MM.1S (cell line): ENCODE measurements at places on chromosomes 6 and 20.

DNA sequence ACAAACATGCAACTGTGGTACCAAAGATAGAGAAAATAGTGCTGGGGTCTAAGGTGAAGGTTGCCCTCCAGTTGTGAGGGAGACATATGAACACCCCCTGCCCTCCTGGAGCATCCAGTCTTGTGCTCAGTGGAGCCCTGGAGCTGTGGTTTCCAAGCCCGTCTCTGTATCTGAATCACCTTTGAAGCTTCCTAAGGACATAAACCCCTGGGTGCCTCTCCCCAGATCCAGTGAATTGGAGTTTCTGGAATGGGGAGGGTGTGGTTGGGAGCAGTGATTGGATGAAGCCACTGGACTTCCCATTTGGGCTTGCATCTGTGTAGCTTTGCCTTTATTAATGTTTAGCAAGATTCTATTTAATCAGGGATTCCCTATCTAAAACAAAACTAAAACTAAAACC, 22.4 kb upstream of the E2F3 start:
- DNase-seq, result no peak

- DNase-seq, result no peak
Measured at GRCh38 chr6:39610221-39610620, 115.0 kb downstream of the KIF6 start.

- no peak for DNase-seq
Measured at GRCh38 chr6:19864285-19864684, 27.1 kb downstream of the ID4 start.

DNA sequence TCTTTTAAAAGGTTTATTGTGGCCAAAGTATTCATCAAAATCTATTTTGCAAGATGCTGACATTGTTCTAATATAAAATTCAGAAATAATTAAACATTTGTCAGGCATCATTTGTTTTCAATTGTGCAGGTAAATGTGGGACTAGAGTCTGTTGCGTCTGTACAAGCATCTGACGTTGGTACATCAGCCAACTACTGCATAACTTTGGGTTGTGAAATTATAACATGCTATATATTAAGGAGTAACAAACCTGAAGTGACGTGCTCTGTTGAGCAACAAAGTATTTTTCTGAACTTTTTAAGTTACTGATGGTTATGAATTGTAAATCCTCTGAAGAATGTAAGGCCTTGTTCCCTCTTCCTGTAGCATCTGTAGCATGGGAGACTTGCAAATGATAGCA, 66.0 kb downstream of the RNF182 start:
- no peak for DNase-seq

GRCh38 chr6:139860203-139860602, 485.8 kb upstream of the CITED2 start:
- no peak for DNase-seq

GRCh38 chr6:41939176-41939847, 2.3 kb downstream of the CCND3 start:
- no peak for DNase-seq

DNA sequence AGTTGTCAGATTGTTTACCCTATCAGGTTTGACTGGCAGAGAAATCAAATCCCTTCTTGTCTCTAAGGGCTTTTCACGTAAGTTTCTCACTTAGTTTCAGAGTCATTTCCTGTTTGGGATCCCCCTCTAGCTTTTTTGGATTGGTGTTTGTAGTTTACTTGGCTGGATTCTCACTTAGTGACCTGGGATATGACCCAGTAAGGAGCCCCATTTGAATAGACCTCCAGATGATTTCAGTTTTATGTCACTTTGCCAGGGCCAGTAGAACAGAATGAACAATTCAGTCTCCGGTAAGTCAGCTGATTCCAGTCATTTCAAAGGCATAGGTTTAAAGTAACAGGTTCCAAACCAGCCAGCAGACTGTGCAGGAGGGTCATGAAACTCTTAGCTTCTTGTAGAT, 8.2 kb downstream of the FAM135A start:
- DNase-seq, result no peak

DNA sequence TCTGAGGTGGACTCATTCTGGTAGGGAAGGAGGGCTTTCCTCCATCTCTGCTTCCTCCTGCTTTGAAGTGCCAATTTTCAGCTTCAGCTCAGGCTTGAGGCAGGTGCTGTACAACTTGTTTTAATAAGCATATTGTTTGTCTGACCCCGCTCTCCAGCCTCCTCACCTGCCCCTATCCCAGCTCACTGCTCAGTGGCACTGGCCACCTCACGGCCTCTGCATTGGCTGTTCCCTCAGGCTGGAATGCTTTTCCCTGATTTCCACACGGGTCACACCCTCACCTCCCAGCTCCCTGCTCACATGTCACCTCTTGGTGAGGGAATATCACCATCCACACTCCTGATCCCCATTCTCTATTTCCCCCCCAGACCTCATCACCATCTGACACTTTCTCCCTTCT, 14.3 kb downstream of the AARS2 start:
- no peak for DNase-seq

DNA sequence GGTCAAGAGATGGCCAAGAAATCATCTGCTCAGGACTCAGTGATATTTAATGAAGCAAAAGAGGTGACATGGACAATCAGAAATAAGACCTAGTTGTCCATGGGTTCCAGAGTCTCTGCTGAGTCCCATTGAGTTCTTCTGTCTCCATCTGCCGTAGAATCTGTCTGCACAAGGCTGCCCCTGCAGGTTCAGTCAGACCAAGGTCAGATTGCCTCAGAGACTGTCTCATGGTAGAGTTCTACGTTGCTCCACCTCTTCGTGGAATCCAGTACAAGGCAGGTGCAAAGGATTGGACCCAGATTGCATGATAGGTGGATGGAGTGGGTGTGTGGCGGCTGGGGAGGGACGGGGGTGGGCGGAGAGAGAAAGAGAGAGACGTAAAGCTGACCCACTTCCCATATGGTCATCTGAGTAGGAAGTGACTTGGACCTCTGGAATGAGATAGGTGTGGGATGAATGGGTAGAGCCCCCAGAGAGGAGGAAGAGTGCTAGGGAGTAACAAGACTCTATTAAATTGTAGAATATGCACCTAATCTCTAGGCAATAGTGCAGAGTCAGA, 75.3 kb downstream of the SOBP start:
- no peak for DNase-seq

DNA sequence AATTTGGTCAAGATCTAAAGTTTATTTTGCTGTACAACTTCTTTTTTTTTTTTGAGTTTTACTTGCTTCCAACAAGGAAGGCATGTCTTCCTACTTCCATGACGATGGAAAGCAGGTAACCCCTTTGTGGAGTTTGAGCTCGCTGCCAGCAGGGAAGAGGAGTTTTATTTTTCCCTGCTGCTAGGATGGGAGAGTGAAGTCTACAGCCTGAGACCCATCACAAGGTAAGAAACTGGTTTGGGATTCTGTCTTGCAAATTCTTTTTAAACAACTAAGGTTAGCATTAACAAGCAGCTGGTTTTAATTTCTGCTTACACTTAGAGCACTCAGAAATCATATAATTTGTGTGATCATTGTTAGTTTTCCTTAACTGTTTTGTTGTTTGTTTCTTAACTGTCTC, 108.0 kb upstream of the MAP3K4 start:
- DNase-seq, result no peak

- DNase-seq, result no peak
Measured at GRCh38 chr20:23125625-23126191, 39.6 kb upstream of the CD93 start.

DNA sequence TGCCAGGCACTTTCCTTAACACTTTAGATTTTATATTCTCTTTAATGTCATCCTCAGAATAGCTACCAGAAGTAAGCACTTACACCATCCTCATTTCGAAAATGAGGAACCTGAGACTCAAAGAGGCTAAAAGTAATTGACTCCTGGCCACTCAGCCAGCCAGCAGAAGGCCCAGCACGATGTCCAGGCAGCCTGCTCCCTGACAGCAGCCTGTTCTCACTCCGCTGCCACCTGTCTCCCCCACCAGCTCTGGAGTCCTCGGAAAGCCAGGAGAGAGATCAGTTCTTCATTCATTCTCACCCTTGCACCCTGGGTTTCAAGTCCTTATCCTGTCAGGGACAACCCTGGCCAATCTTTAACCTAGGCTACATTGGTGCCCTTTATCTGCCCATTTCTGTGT, 174.0 kb downstream of the SASH1 start:
- no peak for DNase-seq

DNA sequence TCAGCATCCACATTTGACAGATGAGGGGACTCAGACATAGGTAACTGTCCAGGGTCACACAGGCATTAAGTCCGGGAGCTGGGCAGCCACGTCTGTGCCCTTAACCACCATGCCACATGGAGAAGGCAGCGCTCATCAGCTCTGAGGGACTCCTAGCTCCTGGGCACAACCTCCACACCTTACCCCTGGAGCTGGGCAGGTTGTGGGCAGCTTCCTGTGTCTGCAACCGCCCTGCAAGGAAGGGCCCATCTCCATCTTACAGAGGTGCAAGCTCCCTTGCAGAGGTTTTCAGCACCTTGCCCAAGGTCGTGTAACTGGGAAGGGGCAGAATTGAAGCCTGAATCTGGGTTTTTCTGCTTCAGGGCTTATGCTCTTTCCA, 7.9 kb downstream of the CCDC167 start:
- DNase-seq, result no peak

GRCh38 chr20:36717657-36718056, 28.2 kb downstream of the NDRG3 start:
- DNase-seq, result no peak

DNA sequence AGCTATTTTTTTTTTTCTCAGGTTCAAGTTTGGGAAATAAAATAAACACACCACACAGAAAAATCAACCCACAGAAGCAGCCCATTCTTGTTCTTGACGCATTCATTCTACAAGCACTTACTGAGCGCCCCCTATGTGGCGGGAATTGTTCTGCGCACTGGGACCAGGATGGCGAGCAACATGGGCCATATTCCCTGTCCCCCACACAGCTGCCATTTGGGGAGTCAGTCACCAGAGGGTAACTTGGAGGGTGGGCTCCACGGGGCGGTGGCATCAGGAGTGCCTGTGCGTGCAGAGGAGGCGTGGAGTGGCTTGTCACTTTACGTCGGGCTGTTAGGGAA, 185.0 kb upstream of the PDE10A start:
- DNase-seq, result no peak

- DNase-seq, result no peak
Measured at GRCh38 chr6:156782691-156783320, 5.6 kb downstream of the ARID1B start.

DNA sequence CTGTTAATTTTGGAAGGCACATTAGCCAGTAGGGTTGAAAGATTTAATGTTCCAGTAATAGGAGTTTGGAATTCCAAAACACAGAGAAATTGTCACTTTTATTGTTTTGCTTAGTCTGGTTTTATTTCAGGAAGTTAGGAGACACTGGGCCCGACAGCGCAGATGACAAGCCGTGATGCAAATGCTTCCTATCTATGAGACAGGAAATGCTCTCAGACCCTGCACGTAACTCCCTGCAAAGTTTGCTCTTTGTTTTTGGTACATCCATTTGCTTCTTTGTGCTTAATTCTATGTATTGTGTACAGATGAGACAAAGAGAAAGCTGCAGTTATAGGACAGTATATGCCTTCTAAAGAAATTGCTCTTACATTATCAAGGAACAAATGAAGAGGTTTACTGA, 201.6 kb upstream of the SGK1 start:
- DNase-seq, result no peak

DNA sequence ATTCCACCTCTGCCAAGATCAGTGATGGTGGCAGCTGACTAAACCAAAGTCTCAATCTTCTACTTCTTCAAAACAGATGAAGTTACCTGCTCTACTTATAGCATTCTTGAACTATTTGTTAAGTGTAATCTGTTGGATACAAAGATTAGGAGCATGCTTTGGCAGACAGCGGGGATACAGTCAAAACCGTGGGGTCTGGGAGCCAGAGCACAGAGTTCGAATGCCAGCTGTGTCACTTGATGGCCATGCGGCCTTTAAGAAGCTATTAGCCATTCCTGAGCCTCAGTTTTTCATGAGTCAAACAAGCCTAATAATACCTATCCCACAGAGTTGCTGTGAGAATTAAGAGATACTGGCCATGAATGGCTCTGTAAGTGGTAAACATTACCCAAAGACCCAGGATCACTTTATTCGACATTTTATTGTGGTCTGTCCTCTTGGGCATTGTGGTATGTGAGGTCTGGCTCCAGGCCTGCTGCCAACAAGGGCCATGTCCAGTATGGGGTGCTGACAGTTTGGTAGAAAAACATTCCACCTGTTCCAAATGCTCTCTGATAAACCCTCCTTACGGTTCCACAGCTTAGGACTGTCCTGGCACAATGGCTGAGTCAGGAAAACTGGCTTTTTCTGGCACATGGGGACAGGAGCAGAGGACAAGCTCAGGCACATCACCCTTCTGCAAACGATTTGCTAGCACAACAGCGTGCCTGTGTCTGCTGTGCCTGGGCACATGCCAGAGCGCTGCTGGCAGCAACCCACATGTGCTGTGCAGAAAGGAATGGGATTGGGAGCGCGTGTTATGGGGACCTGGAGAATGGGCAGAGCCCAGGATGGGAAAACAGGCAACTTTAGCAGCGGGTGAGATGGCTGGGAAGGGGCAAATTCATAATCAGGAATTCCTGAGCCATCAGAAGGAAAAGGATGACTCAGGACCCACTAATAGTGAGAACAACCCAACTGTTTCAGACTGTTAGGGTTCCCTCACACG, 15.7 kb upstream of the FAM83C start:
- DNase-seq, result no peak

GRCh38 chr6:89315249-89315885, at the start of gene GABRR2:
TSS of gene GABRR2 (minus strand) at chr6:89315299. CDS start at chr6:89315165, 134 bp downstream.
- no peak for DNase-seq

- no peak for DNase-seq
Measured at GRCh38 chr6:106126482-106126881, 40.3 kb downstream of the PRDM1 start.

- peak; percentile 23 for DNase-seq
Measured at GRCh38 chr6:110949679-110950285, 8.7 kb upstream of the GTF3C6 start.

DNA sequence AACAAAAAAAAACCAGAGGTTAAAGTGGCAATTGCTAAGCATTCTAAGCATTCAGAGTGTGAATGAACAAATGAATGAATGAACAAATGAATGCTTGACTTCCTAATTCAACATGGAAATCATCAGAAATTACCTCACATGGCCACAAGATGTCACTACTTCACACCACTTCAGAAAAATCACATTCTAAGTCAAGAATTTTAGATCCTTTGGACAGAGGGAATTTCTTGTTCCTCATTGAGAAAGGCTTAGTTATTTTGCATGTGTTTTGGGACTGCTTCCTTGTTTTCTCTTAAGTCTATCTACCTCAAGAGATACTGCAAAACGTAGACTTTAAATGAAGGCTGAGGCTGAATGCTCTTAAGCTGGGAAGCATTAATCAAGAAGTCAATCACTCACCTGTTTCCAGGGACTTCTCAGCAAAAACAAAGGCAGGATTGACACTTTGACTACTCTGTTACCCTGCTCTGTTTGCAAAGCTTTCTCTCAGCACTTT, 120.2 kb downstream of the MBOAT1 start:
- DNase-seq, result peak; percentile 23

GRCh38 chr6:96899019-96899418, 1.3 kb upstream of the NDUFAF4 start:
- DNase-seq, result peak; percentile 47

GRCh38 chr6:65780691-65781090, 73.7 kb upstream of the EYS start:
- DNase-seq, result no peak

GRCh38 chr6:21128601-21129000, 464.9 kb upstream of the SOX4 start:
- no peak for DNase-seq
